Esophagus squamous epithelium (tissue), 5 donors: ENCODE measurements at places on chromosomes 6 and 20.

DNA sequence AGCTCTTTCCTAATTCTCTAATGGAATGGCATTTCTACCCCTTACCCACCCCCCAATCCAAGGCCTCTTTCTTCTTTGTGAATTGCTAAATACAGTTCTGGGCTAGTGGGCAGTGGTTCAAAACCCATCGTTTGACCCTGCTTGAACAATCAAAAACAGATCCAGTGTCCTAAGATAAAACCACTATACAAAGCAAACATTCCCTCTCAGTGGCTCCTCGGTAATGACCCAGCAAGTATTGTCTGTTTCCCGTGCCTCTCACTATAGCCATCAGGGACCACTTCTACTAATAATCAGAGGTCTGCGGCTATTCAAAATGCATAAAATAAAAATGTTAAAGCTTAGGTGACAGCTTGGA lies 143.5 kb upstream of the AKAP12 start:
- no peak for DNase-seq

GRCh38 chr6:147738516-147739162 lies 230.1 kb downstream of the SAMD5 start:
- DNase-seq = no peak

DNA sequence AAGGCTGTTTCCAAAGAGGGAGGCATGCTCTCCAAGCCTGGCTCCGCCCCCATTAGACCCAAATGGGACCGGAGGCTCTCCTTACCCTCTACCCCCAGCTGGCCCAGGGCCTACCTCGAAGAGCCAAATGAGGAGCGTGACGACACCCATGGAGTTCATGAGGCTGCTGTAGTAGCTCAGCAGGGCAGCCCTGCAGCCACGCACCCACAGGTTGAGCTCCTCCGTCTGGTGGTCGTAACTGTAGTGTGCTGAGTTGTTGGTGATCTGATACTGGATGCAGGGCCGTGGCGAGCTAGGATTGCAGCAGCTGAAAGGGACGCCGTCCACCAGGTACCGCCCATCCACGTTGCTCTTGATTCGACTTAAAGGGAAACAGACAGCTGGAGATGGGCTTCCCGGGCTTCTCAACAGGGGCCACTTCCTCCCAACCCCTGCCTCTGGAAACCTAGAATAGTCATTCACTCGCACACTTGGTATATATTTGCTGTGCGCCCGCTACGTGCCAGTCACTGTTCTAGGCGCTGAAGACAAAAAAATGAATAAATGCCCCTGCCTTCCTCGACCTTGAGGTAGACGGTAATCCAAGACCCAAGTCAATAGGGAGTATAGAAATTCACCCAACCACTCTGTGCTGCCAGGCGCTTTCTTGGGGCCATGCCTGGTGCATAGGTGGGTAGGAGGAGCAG lies 18.0 kb downstream of the PRPH2 start:
- no peak for DNase-seq

DNA sequence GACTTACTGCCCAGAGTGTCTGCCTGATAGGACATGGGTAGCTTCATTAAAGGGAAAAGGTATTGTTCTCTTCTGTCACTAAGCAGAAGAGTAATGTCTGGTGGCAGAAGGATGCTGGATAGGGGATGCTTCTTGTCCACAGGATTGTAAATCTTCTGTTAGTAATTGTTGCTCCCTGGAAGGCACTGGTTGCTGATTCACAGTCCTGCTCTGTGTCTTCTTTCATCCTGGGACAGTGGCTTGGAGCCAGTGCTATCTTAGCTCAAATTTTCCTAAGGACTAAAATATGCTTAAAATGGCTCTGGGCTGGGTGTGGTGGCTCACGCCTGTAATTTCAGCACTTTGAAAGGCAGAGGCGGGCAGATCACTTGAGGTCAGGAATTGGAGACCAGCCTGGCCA lies 48.0 kb downstream of the SYTL3 start:
- DNase-seq = no peak

- DNase-seq = no peak
Observed at GRCh38 chr20:1868856-1869255, 26.4 kb upstream of the SIRPA start.

- no peak for DNase-seq
Observed at GRCh38 chr6:136783495-136784270, 8.6 kb downstream of the MAP3K5 start.
